ENCODE measurements at places on chromosomes 12 and 14.

DNA sequence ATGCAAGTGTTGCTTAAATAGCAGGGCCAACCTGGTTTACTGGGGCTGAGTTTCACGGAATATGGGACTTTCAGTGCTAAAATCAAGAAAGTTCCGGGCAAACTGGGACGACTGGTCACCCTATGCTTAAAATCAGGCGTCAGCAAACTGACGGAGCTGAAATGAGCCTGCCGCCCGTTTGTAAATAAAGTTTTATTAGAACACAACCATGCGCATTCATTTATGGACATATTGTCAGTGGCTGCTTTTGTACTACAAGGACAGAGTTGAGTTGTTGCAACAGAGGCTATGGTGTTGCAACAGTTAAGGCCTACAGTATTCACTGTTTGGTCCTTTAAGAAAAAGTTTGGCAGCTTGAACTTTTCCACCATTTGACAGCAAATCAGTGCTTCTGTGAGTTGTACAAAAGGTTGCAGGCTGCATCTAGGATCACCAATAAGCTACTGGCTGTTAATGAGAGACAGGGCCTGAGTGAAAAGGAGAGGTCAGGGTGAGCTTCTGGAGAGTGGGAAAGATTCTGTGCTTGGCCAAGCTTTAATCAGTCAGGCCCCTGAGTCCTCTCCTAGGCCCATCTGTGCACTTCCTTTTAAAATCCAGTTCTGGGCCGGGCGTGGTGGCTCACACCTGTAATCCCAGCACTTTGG lies 13.3 kb downstream of the SELPLG start:
- DNase-seq, result no peak

DNA sequence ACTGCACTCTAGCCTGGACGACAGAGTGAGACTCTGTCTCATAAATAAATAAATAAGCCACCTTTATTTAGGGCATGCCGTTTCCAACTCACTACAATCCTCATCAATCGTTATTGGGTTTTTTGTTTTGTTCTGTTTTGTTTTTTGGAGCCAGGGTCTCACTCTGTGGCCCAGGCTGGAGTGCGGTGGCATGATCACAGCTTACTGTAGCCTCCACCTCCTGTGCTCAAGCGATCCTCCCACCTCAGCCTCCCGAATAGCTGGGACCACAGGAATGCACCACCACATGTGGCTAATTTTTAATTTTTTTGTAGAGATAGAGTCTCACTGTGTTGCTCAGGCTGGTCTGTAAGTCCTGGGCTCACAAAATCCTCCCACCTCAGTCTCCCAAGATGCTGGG lies 3.6 kb upstream of the ANAPC5 start:
- DNase-seq, result no peak

- no peak for DNase-seq
Observed at GRCh38 chr12:65817866-65818265, 6.4 kb upstream of the HMGA2 start.

- DNase-seq, result no peak
Observed at GRCh38 chr14:91158091-91158790, 44.4 kb downstream of the DGLUCY start.

DNA sequence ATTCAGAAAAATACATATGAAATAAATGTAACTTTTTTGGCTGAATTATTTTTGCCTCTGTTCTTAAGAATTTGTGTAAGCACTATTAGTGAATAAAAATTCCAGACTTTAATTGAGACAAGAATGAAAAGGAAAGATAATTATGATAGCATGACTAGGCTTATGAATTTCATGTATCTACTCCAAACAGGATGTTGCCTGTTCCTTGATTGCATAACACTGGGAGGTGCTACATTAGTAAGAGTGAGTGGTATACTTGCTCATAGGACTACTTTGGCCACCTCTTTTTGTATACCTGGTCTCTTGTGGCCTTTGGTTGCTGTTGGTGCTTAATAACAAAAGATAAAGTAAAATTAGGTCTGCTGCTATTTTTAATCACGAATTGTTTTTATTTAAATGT lies 112.8 kb downstream of the NAV3 start:
- DNase-seq, result peak; percentile 46

DNA sequence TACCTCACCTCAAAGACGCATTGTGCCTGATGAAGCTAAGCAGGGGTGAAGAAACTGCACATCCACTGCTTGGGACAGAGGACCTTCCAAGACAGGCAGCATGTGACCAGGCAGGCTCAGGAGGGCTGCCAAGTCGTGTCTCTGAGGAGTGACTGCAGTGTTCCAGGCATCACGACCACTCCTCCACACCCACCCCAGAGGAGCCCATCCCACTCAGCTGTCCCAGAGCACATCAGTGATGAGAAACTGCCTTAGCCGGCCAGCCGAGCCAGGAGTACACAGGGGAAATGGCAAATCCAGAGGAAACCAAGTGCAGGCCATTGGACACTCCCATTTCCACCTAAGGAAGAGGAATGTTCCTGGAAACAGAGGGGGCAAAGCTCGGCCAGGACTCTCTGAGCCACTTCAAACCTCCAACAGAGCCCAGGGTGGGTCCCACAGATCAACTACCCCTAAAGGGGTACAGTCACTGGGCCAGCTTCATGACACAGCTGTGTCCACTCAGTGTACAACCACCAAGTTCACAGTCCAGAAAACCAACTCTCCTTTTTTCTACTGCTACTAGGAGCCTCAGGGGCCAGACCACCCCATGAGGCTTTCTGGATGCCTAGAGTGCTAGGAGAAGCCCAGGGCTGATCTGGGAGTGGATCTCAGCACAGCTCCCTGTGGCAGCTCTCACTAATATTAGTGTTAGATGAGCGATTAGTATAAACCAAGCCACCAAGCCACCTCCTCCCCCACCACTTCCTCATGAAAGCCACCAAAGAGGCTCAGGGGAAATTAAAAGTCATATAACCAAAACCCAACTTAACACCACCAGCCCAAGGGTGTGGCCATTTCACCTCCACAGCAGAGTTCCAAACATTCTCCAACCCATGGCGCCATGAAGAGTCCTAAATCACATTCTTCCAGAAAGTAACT lies 15.4 kb downstream of the PXN start:
- DNase-seq, result no peak

- DNase-seq, result no peak
Observed at GRCh38 chr14:105228562-105228961, 19.8 kb upstream of the BTBD6 start.

- DNase-seq, result no peak
Observed at GRCh38 chr14:101123618-101124510, 220.3 kb upstream of the RTL1 start.

DNA sequence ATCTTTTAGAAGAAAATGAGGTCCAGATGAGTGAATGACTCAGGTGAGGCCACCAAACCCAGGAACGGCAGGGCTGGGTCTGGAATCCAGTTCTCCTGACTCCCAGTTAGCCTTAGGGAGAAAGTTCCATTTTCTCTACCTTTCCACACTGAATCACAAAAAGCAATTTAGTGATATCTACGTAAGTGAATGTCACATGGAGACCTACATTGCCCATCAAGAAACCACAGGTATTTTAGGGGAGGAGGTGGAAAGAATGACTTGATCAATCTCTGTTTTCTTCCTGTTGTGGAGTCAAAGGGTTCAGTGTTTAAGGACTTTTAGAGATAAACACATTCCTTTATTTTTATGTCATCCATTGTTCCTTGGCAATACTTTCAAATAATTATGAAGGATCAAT lies 106.9 kb upstream of the PTPRB start:
- DNase-seq, result no peak

DNA sequence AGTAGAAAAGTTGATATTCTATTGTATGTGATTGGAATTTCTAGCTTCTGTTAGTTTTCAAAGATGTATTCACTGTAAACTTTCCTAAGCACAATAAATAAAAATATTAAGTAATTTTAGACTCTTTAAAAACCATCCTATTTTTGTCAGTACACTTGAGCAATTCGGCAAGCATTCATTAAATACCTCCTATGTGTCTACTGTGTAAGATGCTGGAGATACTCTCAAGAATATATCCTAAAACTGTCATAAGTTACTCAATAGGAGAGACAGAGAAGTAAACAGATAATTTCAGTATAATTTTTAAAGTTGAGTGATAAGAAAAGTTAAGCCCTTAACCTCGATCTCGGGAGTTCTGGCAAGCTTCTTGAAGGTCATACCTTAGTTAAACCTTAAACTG lies 46.1 kb downstream of the FANCM start:
- DNase-seq, result no peak

DNA sequence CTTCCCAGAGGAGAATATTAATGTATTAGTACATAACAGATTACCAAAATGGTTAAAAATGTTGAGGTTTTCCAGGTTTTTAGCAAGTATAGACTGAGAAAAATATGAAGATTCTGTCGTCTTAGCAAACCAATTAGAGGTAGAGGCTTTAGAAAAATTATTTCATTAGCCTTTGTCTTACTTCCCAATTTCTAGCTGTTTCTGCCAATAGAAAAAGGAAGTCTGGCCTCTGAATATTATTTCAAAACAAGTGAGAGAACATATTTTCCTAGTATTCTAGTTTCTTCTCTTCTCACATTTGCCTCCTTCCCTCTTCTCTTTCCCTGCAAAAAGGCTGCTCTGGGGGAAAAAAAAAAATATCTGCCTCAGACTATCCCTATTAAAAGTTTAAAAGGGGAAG lies 16.4 kb downstream of the IPO8 start:
- no peak for DNase-seq

DNA sequence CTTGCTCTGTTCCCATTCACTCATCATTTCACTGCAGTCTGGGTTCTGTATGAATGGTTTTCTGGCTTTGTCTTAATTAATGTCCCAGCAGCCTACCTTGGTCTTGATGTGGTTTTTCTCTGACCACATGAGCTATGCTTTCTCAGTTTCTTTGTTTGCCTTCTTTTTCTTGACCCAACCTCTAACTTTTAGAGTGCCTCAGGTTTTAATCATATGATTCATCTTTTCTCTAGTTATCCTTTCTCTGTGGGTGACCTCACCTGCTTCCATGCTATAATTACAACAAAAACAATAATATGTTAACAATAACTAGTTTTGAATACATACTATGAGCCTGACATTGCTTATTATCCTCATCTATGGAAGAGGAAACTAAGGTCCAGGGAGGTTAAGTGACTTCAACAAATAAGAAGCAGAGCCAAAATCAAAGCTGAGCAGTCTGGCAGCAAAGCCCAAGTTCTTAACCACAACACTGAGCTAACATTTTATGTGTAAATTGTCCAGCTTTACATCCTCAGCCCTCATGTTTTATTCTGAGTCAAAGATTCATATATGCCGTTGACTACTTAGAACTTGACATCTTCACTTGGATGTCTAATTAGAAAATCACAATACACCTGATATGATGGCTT lies 4.7 kb upstream of the EPYC start:
- DNase-seq, result no peak

DNA sequence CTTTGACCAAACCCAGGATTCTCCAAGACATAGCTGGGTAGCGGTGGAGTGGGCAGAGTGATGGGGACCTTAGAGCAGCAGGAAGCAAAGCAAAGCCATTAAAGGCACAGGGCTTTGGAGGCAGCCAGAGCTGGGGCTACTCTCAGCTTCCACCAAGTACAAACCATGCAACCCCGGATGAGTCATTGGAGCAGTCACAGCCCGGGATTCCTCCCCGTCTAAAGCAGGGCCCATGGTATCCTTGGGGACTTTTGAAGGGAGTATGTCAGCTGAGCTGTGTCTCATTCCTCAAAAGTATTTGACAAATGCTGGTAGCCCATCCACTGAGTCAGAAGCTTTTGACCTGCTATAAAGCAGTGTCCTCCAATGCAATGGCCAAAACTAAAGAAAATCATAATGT lies 9.7 kb upstream of the IFI27 start:
- peak; percentile 94 for DNase-seq

DNA sequence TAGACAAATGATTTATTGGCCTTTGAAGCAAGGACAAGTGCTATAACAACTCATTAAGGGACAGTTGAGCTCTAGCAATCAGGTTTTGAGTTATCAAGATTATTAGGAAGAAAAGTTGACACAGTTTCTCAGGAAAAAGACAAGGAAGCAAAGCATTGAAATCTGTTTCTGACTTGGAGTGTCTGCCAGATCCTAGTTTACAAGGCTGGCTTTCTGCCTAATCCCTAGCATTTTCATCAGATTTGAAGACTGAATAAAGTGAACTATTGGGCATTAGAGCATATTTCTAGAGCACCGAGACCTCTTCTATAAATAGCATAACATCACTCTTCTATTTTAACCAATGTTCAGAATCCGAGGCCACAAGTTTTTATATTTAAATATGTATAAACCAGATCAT lies 7.0 kb downstream of the SYT1 start:
- no peak for DNase-seq

- DNase-seq, result no peak
Observed at GRCh38 chr14:71554959-71555612, 377.1 kb upstream of the RGS6 start.

GRCh38 chr12:57309420-57309819 lies 58.4 kb upstream of the STAC3 start:
- peak; percentile 47 for DNase-seq

GRCh38 chr12:28994179-28994715 lies 154.8 kb upstream of the FAR2 start:
- no peak for DNase-seq

- DNase-seq, result no peak
Observed at GRCh38 chr12:5187136-5187535, 143.5 kb downstream of the KCNA5 start.

GRCh38 chr12:54368025-54368708 lies 3.9 kb upstream of the GPR84 start:
- no peak for DNase-seq

DNA sequence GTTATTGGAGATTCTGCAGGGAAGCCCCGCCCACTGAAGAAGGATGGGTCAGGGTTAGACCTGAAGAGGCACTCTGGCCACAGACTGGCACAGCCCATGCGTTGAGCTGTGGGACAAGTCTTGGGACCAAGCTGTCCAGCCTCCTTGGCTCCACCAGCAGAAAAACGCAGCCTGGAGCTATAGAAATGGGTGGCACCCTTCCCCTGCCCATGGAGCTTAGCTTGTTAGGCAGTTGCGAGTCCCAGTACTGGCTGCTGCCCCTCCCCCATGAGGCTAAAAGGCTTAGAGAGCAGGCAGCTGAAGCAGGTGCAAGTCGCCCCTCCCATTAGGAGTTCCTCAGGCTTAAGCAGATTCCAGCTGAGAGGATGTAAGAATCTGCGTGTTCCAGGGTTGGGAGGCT lies 1124.0 kb upstream of the TMEM132C start:
- no peak for DNase-seq

GRCh38 chr14:72583316-72584272 lies 310.3 kb downstream of the DPF3 start:
- DNase-seq, result no peak

DNA sequence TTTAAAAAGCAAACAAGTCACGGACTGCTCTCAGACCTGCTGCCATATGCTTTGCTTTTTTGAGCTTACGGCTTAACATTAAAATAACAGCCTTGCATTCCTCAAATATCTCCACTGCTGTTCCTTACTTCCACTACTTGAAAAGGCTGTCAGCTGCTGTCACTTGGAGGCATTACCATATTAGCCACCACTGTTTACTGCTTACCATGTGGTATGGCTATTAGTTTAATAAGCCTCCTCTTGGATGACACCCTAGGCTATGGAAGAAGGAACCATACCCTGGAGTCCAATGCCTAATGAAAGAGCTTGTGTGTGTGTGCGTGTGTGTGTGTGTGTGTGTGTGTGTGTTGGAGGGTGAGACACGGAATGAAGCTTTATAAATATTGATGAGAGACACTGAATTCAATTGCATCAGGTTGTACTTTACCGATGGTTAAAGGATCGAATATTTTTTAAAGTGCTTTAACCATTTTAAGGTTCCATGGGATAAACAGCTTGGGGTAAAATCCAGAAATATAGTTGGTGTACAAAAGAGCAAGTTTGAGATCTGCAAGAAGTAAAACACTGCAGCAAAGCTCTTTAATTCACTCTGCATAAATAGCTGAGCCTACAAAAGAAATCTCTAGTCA lies 174.5 kb downstream of the TTC7B start:
- no peak for DNase-seq

GRCh38 chr12:74899031-74899829 lies 310.4 kb downstream of the KCNC2 start:
- DNase-seq, result no peak

All from AG08395 (cell line).